ENCODE measurements at places on chromosomes 12 and 14.

DNA sequence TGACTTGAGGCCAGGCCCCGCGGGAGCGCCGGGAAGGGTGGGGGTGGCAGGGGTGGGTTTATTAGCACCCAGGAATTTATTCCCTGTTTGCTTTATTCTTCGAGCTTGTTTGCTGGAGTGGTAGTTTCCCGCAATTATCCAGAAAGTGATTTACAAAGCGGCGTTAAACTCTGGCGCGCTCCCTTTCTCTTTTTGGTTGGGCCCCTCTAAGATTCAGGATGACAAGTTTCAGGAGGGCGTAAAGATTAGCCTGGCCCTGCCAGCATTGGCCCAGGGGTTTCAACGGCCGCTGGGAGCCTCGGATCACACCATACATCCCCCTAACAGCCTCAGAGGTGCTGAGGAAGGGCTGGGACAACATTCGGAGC, 444 bp upstream of the NKX2-8 start:
- no peak for DNase-seq

GRCh38 chr12:23139026-23139425, 514.1 kb downstream of the ETNK1 start:
- no peak for DNase-seq

DNA sequence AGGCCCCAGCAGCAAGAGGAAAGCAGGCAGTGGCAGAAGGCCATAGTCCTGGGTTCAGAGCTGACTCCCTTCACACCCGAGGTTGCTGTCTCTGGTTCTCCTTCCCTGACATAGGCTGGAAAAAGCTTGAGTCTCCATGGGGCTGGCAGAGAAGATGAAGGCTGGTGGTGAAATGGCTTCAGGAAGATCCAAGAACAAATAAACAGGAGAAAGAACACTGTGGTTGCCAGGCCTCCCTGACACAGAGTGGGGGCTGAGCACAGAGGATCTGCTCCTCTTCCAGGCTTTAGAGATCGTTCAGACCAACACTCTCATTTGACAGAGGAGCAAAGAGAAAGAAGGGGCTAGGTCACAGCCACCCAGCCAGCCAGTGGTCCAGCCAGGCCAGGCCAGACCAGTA, 14.3 kb downstream of the HDAC7 start:
- DNase-seq: no peak

DNA sequence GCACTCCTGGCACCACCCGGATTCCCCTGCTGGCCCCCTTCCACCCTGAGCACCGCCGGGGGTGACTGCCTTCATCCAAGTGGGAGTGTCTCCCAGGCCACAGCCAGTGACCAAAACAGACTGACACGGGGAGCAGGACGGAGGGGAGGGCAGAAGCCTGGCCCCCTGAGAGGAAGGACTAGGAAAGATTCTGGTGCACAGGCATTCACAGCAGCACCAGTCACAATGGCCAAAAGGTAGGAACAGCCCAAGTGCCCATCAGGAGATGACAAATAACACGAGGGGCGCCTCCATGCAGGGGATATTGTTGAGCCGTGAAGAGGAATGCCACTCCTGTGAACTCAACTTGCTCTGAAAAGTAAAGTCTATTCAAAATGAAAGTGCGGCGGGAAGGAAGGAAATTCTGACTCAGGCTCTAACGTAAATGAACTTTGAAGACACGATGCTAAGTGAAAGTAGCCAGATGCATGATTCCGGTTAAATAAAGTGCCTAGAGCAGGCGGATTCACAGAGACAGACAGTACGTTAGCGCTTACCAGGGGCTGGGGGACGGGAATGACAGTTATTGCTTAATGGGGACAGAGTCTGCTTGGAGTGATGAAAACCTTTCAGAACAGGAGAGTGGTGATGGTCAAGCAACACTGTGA, 146.1 kb upstream of the NCOR2 start:
- peak; percentile 85 for DNase-seq

- peak; percentile 47 for DNase-seq
Observed at GRCh38 chr12:15165012-15165659, 56.1 kb downstream of the RERG start.

GRCh38 chr12:57145460-57146059, 1.9 kb downstream of the LRP1-AS start:
- DNase-seq: no peak

DNA sequence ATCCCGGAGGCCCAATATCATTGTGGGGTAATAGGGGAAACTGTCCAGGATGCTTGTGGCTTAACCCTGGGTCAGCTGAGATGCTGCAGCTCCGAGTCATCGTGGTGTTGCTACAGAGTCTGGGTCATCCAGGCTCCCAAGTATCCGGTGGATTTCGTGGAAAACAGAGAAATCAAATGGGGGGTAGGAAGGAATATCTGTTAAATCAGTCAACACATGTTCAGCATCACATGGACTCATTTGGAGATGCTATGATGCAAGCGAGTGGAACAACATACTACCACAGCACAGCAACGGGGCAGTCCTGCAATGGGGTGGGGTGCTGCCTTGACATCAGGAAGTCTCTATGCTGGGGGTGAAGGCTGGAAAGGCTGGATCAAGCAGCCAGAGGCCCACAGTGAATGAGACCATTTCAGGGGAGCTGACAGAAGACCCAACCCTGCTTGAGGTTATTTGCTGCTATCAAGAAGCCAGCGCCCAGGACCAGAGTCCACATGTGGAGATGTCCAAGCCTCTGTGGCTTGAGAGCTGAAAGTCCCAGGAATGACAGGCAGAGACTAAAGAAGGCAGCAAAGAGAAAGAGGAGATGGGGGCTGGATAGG, 22.9 kb downstream of the VDR start:
- DNase-seq: peak; percentile 95

- peak; percentile 93 for DNase-seq
Observed at GRCh38 chr12:73892201-73892600, 645.4 kb upstream of the ATXN7L3B start.

DNA sequence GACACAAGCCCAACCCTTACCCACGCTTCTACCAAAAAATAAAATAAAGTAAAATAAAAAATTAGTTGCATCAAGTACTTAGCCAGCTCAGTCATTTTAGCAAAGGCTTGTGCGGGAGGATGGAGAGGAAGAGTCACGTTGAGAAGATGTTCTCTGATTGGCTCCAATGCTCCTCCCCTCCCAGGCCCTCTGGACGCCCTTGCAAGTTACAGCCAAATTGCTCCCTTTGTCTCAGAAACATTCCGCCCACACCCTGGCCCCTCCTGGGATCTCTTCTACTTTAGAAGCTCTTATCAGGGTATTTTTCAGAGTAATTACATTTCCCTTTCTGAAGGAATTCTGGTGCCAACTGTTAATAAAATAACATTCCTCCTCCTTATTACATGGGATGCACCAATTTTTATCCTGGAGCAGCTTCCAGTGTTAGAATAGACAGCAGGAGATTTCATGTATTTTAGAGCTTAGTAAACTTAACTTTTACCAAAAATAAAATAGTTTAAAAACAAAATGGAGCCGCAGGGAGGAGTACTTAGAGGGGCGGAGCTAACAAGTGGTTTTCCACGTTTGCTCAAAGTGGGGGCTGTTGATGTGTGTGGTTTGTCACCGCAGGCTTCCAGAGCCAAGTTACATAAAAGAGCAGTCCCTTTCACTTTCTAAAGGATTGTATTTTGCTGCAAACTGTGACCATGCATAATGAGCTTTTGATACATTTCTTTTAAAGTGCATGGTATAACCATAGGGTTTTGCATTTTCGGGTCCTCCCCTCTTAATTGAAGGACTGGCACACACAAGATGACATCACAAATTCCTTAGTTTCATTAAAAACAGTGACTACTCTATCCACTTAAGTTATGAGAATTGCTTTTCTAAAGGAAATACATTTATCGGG, 71.7 kb upstream of the RAP1B start:
- peak; percentile 78 for DNase-seq

- DNase-seq: no peak
Observed at GRCh38 chr12:6863033-6863432, 4.3 kb upstream of the TPI1 start.

DNA sequence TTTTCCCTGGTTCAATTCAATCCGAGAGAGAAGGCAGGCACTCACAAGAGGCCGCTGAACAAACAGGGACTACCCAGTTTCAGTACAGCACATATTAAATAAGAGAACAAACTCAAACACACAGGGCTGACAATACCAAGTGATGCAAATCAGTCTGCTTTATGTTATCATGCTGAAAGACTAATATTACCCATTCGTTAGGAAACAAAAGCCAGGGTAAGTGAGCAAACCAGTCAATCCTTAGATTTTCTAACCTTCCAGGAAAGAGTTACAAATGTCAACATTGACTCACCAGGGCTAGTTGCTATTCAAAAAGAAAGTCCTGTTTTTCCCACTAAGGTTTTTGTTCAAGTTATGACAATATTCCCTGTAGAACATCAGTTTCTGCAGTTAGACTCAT, 246.2 kb downstream of the C12orf42 start:
- no peak for DNase-seq

GRCh38 chr12:32896432-32897280, at the start of gene PKP2:
Gene PKP2 (minus strand): TSS chr12:32896777. CDS start chr12:32896731, 46 bp downstream.
- peak; percentile 50 for DNase-seq

DNA sequence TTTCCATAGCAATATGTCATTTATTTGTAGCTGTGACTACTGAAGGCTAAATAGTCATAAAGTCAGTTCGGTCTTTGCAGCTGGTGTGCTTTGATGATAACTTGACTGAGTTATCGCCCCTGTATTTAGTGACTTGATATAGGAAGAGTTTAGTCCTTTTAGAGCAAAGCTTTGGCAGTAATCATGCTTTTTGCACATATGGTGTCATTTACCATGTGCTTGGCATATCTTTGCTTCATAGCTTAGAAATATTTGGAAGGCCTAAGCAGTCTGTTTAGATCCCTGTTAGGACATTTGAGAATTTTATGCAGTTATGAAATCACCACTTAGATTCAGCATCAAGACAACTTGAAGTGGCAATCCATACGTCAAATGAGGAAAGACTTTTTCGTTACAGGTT, 31.6 kb downstream of the POLR3B start:
- DNase-seq: no peak

DNA sequence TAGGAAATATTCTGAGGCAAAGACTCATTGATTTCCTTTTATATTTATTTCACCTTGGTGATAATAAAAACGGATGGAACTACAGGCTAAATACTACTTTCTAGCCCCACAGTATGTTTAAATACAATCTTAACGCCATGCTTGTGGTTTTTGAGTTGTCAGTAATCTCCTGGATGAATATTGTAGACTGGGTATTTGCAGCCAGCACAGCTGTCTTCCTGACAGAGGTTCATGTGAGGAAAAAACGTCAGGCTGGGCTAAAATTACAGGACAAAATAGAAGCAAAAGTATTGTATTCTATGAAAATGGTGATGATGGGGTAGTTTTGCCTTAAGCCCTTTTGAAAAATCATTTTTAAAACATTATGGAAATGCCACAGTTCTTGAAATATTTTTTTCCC, 140.9 kb downstream of the CCDC91 start:
- DNase-seq: no peak

- peak; percentile 61 for DNase-seq
Observed at GRCh38 chr12:80187660-80188090, 88.3 kb downstream of the OTOGL start.

DNA sequence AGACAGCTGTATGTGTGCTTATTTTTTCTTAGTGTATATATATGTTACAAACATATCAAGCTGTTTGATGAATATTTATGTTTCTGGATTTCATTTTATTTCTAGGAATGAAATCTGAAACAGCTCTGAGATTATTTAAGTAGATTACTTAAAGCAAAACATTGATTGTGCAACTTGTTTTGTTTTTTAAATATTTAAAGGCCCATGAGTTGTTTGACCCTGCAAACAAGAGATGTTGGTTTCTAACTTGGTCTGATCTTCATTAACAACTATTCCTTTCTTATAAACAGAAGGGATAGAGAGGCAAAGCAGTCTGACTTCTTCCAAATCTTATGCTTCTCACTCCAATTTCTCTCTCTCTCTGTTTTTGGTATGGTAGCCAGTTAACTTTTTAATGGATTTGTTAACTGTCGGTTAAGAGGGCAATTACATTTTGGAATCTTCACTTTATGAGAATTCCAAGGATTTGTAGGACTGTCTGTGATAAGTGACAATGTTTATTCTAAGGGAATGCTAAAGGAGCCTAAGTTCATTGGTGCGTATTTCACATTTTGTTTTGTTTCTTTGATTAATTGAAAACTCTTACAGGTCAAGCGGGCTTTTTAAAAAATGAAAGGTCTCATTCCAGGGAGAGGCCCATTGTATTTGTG, 102.6 kb upstream of the HMGA2 start:
- DNase-seq: no peak

GRCh38 chr12:27844366-27845090, 64.5 kb upstream of the MANSC4 start:
- DNase-seq: no peak

DNA sequence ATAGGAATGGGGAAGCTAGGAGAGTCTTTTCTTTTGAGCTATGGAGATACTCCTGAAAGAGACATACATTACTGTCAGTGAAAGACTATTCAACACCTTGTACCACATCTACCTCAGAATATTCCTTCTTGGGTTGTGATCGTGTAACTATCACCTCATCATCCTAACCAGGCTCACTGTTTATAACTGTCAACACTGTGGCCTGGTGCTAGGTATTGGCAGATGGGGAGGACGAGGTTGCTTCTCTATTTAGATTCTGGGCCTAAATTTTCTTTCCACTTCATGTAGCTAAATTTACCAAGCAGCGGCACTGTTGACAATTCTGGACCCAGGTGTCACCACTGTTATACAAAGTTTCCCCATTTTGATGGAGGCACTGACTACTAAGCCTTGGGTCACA, 354.4 kb downstream of the NELL2 start:
- DNase-seq: no peak

GRCh38 chr14:96844857-96845570, 47.8 kb downstream of the VRK1 start:
- DNase-seq: no peak
